ENCODE measurements at places on chromosomes 5 and 9. TPM values are rescaled to one million over a fixed set of nuclear protein-coding genes. Genes with fewer than 3 reads are reported as not detected.

The SOHLH1 gene
- not detected for total RNA-seq

The NR2F1 gene
- not detected for total RNA-seq

The CCDC183 gene
- 0.20 TPM for total RNA-seq

The JAKMIP2 gene
- total RNA-seq = 3.2 TPM

The CTNND2 gene
- total RNA-seq = not detected

The LCN10 gene
- total RNA-seq = 2.6 TPM

- H3K27me3 ChIP-seq = peaks cover 43% of the 10 kb centered on the region
- no peak for DNase-seq
- peaks cover 3% of the 10 kb centered on the region for H3K36me3 ChIP-seq
- peaks cover 2% of the 10 kb centered on the region for H3K4me1 ChIP-seq
- no peak overlapping the region for H3K27ac ChIP-seq
Observed at GRCh38 chr9:121596515-121596914, 54.9 kb upstream of the DAB2IP start.

DNA sequence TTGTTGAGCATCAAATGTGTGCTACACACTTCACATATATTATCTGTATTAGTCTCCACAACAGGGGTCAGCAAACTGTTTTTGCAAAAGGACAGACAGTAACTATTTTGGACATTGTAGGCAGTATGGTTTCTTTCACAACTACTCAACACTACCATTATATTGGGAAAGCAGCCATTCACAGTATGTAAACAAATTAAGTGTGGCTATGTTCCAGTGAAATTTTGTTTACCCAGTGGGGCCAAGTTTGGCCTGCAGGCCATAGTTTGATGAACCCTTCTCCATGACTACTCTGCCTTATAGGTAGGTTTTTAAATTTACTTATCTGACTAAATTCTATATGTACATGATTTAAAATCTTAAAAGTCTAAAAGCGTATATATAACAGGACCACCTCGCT is 13.0 kb upstream of the FAM151B start:
- no peak for DNase-seq
- H3K4me1 ChIP-seq = no peaks in the 10 kb centered on the region
- H3K4me3 ChIP-seq = no peak overlapping the region
- no peak overlapping the region for H3K27ac ChIP-seq
- H3K36me3 ChIP-seq = peaks cover 33% of the 10 kb centered on the region
- H3K27me3 ChIP-seq = no peaks in the 10 kb centered on the region

- no peak for DNase-seq
- no peaks in the 10 kb centered on the region for H3K27me3 ChIP-seq
- H3K36me3 ChIP-seq = no peaks in the 10 kb centered on the region
- H3K27ac ChIP-seq = no peak overlapping the region
- H3K4me1 ChIP-seq = no peaks in the 10 kb centered on the region
Observed at GRCh38 chr5:105274079-105274478, 1711.5 kb upstream of the NUDT12 start.

GRCh38 chr5:78235289-78235688 is 59.2 kb downstream of the AP3B1 start:
- no peak overlapping the region for H3K4me3 ChIP-seq
- DNase-seq = no peak
- H3K4me1 ChIP-seq = peaks cover 11% of the 10 kb centered on the region
- H3K27ac ChIP-seq = no peak overlapping the region
- H3K36me3 ChIP-seq = peaks cover 16% of the 10 kb centered on the region
- H3K27me3 ChIP-seq = no peaks in the 10 kb centered on the region

DNA sequence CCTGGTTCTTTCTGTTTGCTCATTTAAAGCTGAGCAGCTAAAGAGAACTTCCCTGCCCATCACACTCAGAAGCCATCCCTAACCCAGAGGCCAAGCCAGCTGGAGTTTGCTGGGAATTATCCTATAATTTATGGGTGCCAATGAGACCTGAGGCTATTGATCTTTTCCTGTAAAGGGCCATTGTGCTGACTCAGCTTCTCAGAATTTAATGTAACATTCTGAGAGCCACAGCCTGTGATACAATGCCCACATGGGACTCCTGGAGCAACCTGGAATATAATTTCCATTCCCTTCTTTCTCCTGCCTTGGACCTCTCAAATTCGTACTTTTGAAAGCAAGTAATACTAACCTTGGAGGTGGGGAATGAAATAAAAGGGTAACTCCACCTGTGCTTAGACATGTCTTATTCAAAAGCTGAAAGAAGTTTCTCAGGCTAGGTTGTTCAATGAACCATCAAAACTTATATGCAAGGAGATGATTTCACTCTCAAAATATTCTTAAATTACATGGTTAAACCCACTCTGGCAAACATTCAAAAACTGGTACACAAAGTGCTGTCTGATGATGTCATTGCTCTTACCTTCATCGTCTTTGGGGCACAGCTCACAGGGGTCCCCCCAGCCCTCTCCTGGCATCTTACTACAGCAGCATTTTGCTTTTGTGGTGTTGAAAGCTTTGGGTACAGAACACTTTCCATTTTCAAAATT is 206.7 kb downstream of the SLC12A2 start:
- H3K27me3 ChIP-seq = no peaks in the 10 kb centered on the region
- DNase-seq = no peak
- no peaks in the 10 kb centered on the region for H3K36me3 ChIP-seq
- H3K4me3 ChIP-seq = no peak overlapping the region

DNA sequence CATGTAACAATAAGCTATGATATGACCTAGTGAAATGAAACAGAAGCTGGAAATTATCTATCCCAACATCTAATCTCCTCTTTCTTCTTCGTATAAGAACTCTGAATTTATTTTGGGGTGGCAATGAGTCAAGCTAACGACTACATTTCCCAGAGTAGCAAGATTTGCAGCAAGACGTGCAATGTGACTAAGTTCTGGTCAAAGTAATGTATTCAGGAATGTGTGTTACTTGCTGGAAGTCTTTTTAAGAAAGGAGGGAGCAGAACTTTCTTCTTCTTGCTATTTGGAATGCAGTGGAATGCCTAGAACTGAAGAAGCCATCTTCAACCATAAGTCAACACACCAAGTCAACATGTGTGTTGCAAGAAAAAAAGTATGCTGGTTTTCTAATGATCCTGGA is 406.6 kb upstream of the MEF2C start:
- no peaks in the 10 kb centered on the region for H3K36me3 ChIP-seq
- H3K4me3 ChIP-seq = no peak overlapping the region
- no peaks in the 10 kb centered on the region for H3K4me1 ChIP-seq
- H3K27ac ChIP-seq = no peak overlapping the region
- DNase-seq = no peak
- no peaks in the 10 kb centered on the region for H3K27me3 ChIP-seq

DNA sequence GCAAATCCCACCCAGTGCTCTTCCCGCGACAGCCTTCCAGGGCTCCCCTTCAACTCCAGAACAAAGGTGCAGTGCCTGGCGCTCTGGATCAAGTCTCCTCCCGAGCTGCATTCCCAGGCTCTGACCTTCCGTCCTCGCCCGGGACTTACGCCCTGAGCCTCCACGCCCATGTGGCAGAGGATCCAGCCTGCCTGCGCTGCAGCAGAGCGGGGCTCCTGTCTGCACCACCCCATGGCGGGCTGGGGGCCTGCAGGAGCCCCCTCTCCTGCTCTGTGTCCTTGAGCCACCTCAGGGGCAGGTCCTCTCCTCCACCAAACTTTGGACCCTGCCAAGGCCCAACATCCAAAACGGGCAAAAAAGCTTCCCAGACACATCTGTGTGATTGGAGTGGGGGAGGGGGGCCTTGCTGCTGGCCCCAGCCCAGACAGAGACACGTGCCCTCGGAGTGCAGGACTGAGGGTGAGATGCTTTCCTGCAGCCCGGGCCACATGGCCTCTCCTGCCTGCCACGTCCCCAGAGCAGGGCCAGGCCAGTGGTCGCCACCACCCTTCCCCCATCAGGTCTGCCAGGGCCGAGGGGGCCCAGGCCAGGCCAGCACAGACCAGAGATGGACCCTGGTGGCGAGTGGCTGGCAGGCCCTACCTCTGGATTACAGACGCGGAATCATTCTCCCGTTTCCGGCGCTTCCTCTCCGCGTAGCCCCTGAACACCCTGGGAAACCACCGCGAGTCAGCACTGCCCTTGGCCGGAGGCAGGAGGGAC is 4.4 kb downstream of the NSMF start:
- H3K27me3 ChIP-seq = no peaks in the 10 kb centered on the region
- peaks cover 43% of the 10 kb centered on the region for H3K4me1 ChIP-seq
- peaks cover 48% of the 10 kb centered on the region for H3K36me3 ChIP-seq
- no peak overlapping the region for H3K27ac ChIP-seq
- DNase-seq = no peak

- DNase-seq = no peak
- H3K4me3 ChIP-seq = no peak overlapping the region
- peaks cover 32% of the 10 kb centered on the region for H3K27me3 ChIP-seq
Observed at GRCh38 chr9:90808890-90809685, 7.5 kb downstream of the SYK start.

DNA sequence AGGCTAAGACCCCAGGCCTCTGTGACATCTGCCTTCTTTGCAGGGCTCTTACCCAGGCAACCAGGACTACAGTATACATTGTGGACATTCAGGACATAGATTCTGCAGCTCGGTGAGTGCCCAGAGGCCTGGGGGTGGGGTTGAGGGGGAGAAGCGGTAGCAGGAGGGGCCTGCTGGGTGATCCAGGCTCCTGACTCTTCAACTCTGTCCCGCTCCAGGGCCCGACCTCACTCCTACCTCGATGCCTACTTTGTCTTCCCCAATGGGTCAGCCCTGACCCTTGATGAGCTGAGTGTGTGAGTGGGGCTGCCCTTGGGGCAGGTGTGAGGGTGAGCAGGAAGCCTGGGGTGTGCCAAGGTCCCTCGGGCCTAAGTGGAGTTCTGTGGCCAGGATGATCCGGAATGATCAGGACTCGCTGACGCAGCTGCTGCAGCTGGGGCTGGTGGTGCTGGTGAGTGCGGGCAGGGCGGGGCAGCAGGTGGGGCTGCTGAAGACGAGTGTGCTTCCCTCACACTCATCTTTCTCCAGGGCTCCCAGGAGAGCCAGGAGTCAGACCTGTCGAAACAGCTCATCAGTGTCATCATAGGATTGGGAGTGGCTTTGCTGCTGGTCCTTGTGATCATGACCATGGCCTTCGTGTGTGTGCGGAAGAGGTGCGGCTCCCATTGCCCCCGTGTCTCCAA is 19.8 kb downstream of the GPRIN1 start:
- H3K27me3 ChIP-seq = peaks cover 3% of the 10 kb centered on the region
- H3K4me3 ChIP-seq = no peak overlapping the region
- H3K36me3 ChIP-seq = no peaks in the 10 kb centered on the region
- no peak overlapping the region for H3K27ac ChIP-seq
